Stimulated activated CD4-positive, alpha-beta T cell treated with anti-CD3 and anti-CD28 coated beads, TNF-alpha, amount 100 ng/mL, for 24 hours (primary cell): ENCODE measurements at places on chromosomes 6 and 20.

GRCh38 chr6:73624896-73625295 lies 28.9 kb downstream of the SLC17A5 start:
- DNase-seq = no peak

DNA sequence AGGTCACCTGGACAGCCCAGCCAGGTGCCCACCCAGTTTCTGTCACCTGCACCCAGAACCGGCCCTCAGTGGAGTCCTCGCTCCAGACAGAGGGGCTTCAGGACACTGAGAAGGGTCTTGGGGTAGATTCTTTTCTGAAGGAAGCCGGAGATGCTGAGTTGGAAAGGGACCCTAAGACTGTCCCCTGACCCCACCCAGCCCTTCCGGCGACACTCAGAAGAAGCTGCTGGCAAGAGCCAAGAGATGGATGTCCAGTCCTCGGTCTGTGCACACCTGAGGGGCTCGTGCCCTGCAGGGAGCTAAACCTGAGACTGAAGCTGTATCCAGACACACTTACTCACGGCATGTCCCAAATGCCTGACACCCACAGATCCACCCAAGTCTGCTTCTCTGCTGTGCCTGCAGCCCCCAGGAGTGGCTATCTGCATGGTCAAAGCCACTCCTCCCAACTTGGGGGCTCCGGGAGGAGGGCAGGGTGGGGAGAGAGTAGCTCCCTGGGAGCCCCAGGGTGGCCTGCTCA lies 20.2 kb downstream of the NTSR1 start:
- DNase-seq = no peak

GRCh38 chr20:12098421-12098820 lies 180.7 kb downstream of the BTBD3 start:
- DNase-seq = no peak

DNA sequence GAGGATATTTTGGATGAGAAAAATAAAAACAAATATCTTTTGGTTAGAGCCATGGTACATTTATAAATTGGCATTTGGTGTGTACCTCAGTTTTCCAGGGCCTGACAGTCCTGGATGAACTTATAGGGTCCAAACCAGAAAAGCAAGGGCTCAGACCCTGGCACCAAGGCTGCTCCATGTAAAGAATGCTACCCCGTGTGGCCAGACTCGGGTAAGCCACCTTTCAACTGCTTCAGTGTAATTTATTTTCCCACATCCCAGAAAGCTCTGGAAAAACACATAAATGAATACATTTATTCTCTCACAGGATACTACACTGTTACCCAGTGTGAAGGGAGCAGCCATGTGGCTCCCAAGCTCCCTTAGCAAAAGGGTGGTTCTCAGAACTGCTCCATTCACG lies 13.8 kb downstream of the MRPL14 start:
- no peak for DNase-seq

GRCh38 chr6:73631849-73632248 lies 21.9 kb downstream of the SLC17A5 start:
- no peak for DNase-seq

DNA sequence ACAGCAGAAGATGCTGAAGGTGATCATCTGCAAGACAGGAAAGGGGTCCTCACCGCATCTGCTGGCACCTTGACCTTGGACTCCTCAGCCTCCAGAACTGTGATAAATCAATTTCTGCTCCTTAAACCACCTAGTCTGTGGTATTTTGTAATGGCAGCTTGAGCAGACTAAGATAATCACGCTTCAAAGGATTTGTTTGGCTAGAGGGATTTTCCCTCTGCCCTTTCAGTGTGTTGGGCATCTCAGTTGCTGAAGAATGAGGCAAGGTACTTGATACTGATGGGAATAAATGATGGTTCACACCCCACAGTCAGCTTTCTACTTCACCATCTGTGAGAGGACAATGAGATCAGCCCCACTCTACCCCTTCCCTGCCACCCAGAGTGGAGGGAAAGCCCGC lies 60.2 kb downstream of the ADAT2 start:
- DNase-seq = no peak

DNA sequence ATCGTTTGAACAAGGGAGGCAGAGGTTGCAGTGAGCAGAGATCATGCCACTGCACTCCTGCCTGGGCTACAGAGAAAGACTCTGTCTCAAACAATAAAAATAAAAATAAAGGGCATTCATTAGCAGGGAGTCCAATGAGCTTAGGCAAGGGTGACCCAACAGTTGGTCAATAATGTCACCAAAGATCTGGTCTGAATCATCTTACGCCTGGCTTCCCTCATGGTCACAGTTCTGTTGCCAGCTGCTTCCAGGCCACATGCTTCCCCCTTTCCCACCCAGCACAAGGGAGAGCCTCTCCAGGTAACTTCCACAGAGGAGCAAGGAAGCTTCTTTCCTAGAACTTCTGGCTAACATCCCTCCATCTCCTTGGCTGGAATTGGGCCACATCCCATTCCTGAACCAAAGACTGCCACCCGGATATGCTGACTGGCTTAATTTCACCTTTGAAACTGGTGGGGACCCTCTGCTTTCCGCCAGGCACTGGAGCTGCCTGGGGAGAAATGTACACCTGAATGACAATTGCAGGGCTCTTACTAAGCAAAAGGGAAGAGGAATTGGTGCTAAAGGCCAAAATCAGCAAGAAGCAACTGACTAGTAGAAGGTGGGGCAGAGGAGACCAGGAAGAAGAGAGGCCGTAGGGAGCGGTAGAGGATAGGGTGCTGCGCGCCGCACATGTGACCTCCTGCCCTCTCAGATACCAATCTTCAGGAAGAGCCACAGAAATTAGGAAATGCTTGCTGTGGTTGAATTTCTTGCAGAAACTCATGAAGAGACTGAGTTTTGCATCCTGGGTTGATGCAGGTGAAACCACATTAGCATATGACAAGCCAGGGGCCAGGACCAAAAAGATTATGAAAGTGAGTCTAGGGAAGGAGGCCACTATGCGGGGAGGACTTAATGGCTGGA lies 8.3 kb upstream of the SCML4 start:
- DNase-seq = no peak

DNA sequence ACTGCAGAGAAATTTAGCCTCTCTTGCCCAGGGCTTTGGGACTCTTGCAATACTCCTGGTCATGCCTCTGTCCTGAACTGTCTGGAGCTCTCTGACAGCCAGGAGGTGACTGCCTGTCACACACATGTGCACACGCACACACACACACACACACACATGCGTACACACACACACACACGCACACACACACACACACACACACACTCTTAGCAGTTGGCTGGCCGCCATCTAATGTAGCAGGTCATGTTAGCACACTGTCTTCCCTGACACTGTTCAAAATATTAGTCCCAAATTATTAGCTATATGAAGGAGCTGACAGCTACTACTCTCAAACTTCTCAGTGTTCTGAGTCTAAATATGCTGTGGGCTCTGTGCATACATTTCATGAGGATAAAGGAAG lies 60.9 kb downstream of the IPCEF1 start:
- DNase-seq = no peak

DNA sequence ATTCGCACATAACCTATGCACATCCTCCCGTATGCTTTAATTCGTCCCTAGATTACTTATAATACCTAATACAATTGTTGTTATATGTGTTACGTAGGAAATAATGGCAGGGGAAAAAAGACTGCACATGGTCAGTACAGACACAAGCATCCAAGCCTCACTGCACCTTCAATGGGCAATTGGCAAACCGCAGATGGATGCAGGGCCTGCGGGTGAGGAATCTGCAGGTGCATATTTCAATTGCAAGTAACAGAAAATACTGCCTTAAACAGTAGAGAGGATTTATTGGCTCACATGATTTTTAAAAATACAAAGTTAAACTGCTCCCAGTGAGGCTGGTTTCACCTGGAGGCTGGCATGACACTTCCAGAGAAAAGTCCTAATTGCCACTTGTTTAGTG lies 142.1 kb upstream of the MLN start:
- DNase-seq = no peak

GRCh38 chr6:43368259-43369160 lies 937 bp downstream of the ZNF318 start:
- DNase-seq = no peak

DNA sequence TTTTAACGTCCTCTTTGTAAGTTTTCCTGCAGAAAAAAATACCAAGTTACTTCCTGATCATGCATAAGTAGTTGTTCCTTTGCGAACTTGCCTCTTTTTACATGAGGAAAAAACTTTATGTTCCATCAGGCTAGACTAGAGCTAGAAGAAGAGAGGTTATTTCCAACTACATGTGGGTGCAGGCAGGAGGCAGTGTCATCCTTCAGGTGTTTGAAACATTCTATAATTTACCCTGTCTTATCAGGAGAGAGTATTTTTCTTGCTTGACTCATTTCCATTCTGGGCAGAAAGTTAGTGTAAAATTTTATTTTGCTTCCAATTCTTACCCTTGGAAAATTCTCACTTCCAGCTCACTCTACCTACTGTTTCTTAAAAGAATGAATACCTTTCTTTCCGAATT lies 28.5 kb upstream of the EPHA7 start:
- DNase-seq = no peak

DNA sequence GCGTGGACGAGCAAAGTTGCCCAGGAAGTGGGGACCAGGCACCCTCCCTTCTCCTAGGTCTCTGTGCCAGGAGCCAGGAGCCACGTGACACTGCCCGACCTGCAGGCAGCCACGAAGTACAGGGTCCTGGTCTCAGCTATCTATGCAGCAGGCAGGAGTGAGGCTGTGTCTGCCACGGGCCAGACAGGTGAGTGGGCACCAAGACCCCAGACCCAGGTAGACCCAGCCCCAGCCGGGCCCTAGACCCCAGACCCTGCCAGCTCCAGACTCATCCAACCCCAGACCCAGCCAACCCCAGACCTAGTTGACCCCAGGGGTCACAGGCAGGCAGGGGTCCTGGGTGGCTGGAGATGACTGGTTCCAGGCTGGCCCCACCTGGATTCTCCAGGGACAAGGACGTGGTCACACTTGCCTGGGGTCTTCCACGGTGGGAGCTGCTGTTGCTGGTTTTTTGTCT lies 21.1 kb downstream of the COL20A1 start:
- DNase-seq = no peak

DNA sequence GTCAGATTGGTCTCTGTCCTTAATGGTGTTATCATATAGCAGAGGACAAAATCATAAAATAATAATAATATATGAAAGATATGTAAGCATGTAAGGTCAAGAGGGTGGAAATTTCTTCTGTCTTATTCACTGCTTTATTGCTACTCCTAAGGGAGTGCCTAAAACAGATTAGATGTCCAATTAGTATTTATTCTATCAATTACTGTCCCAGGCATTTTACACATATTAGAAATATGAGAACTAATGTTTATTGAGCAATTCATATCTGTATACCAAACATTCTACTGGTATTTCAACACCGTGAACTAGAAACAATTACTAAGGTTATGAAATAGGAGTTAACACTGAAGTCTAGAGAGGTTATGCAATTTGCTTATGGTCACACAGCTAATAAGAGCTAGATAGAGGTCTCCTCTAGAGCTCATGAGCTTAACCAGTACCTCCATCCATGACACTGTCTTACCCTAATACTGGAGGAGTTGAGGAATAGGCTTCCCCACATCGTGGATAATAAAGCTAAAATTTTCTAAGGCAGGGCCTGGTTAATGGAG lies 302.3 kb downstream of the PLCB1 start:
- DNase-seq = no peak

DNA sequence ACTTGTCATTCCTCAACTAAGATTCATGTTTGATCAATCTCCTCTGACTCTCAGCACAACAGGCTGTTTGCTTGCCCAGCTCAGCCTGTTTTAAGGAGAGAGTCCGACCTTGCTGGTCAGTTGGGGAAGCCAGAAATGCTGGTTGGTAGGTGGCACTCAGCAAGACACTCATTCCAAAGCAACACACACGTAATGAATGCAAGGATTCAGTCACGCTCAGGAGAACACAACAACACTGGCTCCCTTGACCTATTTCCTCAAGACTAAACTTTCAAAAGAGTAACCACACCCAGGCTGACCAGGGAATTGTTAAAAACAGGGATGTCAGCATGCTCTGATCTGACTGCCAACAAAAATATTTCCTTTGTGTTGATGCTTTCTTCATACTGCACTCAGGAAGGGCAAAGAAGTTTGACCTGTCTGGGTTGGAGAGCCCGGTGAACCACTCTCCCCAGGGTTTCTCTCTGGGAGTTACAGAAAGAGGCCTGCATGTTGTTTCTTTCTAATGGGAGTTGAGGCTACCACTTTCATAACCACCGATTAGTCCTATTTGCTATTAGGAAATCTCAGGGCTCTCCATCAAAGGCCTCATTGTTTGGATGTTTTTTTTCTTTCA lies 25.6 kb upstream of the PREP start:
- DNase-seq = no peak

GRCh38 chr6:77879527-77879926 lies 226.7 kb downstream of the MEI4 start:
- DNase-seq = no peak

- no peak for DNase-seq
Observed at GRCh38 chr20:49316704-49317103, 38.8 kb upstream of the ZNFX1 start.

GRCh38 chr6:135722679-135723078 lies 128.8 kb upstream of the PDE7B start:
- DNase-seq = no peak

DNA sequence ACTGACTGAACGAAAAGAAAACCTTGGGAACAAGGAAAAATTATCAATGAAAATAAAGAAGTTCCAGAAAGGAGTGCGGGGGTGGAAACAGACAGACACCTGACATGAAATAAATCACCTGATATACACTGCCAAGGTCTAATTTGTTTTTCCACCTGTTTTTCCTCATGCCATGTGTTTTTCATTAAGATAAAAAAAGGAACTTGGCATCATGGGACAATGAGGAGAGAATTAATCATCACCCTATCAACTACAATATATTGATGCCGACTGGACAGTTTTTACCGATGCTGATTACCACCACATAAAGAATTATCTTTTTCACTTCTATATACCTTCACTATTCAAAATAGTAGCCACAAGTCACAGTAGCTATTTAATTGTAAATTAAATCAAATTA lies 233.2 kb downstream of the ARHGAP18 start:
- DNase-seq = no peak

GRCh38 chr6:155264693-155265320 lies 994 bp downstream of the CLDN20 start:
- DNase-seq = no peak

GRCh38 chr6:124482071-124482491 lies 480.2 kb upstream of the RNF217 start:
- DNase-seq = no peak

DNA sequence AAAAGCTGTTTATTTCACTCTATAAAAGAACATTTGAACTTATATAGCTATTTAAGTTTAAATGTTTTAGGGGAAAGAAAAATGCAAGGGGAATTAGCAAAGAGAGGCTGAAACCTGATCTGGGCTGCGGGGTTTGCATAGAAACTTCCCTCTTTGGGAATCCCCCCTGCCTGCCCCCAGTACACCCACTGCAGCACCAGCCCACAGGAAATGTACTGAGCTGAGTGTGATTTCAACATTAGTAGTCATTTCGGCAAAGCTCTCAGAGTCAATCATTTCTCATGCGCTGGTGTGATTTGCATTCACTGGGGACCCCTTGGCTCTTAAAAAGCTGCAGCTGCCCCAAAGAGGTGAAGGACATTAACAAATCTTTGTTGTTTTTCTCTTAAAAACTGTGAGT lies 859.4 kb downstream of the MAFB start:
- DNase-seq = no peak
